ENCODE measurements at places on chromosomes 1 and 21.

- no peak for DNase-seq
Observed at GRCh38 chr1:173913111-173913510, 4.0 kb downstream of the SERPINC1 start.

DNA sequence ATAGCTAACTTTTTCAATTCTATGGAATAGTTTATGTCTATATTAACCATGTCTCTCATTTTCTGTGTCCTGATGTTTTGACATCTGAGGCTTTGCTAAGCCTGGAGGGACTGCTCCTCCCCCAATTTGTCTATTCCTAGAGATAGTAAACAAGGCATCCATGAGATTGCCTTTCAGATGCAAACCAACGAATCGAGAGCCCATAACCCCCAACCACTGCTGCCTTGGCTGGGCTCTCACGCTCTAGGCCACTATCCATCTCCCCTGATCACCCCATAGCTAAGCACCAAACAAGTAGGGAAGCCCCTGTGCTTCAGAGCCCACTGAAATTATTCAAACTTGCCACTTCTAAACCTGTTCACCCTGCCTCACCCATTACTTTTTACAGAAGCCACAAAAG lies 437.7 kb downstream of the SETD4 start:
- DNase-seq = no peak

GRCh38 chr21:26130249-26130881 lies 40.2 kb downstream of the APP start:
- no peak for DNase-seq

- DNase-seq = peak; percentile 36
Observed at GRCh38 chr1:212667223-212668139, 32.2 kb downstream of the BATF3 start.

GRCh38 chr1:93093332-93094006 lies 14.4 kb downstream of the MTF2 start:
- no peak for DNase-seq

- DNase-seq = no peak
Observed at GRCh38 chr1:61699911-61700851, 24.8 kb downstream of the TM2D1 start.

DNA sequence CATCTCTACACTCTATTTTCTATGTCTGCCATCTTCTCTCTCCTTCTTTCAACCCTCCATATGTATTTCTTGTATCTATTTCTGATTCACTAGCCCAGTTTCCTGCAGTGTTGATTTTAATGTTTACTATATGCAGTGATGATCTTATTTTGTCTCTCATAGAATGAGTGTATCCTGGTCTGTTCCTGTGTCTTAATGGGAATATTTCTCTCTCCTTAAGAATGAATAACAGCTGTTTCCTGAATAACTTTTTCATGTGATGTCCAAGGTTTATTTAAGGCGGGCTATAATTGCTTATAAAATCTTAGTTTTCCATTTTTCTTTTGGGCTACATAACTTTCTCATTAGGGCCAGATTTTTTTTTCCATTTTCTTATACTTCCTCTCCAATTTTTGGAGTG lies 144.5 kb downstream of the C1orf21 start:
- DNase-seq = no peak

DNA sequence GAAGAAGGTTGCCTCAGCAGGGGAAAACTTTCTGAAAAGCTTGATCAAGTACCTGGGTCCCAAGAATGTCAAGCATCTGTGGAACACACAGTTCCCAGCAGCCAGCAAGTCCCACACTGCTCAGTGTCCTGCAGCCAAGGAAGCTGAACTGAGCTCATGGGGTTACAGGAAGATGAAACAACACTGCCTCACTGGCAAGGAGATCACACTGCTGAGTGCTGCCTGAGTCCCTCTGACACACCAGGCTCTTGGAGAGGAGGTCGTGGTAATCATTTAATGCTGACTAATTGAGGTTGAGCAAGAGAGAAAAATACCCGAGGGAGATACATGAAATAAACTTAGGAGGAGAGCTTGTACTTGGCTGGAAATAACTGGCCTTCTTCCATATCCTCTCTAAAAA lies 75.2 kb downstream of the MPZL1 start:
- peak; percentile 77 for DNase-seq
